T-cell (primary cell): ENCODE measurements at places on chromosomes 11 and 22.

DNA sequence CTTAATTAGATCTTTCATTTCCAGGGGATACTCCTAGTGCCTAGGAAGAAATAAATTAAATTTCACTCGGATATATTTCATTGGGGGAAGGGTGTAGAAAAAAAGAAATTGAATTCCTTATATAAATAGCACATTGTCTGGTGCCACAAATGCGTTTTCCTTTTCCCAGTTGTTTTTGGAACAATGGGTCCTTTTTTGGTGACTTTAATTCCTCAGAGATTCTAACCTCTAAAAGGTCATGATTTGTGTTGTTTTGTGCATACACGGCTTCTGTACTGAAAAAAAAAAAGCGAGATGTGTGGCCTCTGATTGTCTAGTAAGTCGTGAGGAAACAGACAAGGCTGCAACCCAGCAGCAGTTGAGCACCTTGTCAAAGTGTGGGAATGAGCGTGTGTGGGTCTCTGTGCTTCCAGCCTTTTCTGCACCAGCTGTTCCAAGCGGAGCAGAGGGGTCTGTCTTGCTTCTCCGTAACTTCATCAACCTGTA, 64.5 kb upstream of the CRTAM start:
- no peak for DNase-seq

- DNase-seq: peak; percentile 73
Observed at GRCh38 chr22:36435516-36436415, 45.7 kb downstream of the TXN2 start.

GRCh38 chr11:45182902-45183301, 36.5 kb downstream of the PRDM11 start:
- DNase-seq: no peak

GRCh38 chr11:111674941-111675340, 72.7 kb downstream of the SIK2 start:
- no peak for DNase-seq

- no peak for DNase-seq
Observed at GRCh38 chr22:44815099-44816070, 63.0 kb downstream of the ARHGAP8 start.

GRCh38 chr11:108934289-108934688, 269.4 kb downstream of the DDX10 start:
- no peak for DNase-seq

GRCh38 chr11:75325713-75326438, 25.6 kb downstream of the ARRB1 start:
- no peak for DNase-seq

- DNase-seq: no peak
Observed at GRCh38 chr11:73347067-73347466, 29.1 kb upstream of the RELT start.

DNA sequence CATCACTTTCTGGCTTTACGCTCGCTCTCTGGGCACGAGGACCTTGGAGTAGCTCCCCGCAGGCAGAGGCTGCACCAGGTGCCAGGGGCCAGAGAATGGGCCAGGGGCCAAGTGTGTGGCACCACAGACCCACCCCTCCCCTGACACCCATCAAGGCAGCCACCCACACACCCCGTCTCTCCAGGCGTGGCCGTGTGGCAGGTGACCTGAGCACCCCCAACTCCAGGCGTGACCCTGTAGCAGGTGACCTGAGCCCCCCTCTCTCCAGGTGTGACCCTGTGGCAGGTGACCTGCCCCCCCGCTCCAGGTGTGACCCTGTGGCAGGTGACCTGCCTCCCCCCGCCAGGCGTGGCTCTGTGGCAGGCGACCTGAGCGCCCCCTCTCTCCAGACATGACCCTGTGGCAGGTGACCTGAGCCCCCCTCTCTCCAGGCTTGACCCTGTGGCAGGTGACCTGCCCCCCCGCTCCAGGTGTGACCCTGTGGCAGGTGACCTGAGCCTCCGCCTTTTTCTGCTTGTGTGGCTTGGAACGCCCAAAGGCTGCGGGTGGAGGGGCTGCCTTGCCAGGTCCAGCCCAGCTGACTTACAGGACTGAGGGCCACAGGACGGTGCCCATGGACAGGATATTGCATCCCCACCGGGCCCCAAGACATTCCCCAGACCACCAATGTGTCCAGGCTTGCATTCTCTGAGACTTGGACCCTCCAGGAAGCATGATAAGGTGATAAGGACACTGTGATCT, 667.2 kb downstream of the BRD1 start:
- no peak for DNase-seq

- no peak for DNase-seq
Observed at GRCh38 chr11:32830413-32830738, 649 bp downstream of the PRRG4 start.

DNA sequence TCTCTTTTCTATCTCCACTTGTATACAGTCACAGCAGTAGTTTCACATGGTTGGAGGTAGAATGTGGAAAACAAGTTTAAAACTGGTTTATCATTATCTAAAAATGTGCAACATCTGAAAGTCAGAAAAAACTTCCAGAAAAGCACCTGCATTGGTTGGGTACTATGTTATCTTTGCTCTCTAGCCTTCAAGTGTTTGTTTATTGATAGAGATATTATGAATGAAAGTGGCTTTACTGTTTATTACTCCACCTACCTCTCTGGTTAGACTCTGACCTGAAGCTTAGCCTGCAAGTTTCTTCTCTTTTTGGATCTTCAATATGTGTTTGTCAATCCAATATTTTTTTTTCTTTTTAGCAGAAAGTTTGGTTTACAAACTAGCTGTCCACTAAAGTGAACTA, 2161.4 kb upstream of the RAG2 start:
- DNase-seq: no peak

GRCh38 chr11:122139595-122139866, 23.5 kb upstream of the BLID start:
- DNase-seq: no peak

GRCh38 chr22:50686794-50687193, 14.2 kb downstream of the SHANK3 start:
- DNase-seq: no peak

- peak; percentile 39 for DNase-seq
Observed at GRCh38 chr22:21642584-21643448, 714 bp downstream of the SDF2L1 start.

DNA sequence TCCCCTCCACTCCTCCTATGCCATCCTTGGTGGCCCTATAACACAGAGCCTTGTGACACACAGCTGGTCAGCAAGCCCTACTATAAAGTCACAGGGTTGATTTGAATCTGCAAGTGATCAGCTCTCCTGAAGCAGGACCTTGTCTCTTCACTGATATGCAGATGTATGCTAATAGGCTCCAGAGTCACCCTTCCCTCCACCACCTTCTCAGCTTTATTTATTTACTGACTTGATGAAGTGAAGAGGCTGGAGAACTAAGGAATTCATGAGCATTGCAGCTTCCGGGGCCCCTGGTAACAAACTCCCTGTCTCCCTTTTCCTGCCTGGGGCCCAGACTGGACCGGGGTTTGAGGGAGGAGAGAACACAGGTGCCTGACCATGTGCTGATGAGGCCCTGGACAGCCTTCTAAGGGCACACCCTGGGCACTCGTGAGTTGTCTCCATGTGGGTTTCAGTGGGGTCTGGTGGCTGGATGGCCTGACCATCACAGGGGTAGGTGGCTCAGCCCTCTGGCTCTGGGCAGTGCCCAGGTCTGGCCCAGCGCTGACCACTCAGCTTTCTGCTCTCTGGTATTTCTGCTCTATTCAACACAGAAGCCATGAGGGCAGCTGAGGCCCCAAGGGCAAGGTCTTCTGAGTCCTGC, 307.5 kb downstream of the NTM start:
- DNase-seq: no peak

GRCh38 chr22:19062139-19062942, 59.9 kb downstream of the DGCR2 start:
- DNase-seq: no peak

GRCh38 chr22:36862251-36863242, 1.7 kb downstream of the NCF4 start:
- no peak for DNase-seq

DNA sequence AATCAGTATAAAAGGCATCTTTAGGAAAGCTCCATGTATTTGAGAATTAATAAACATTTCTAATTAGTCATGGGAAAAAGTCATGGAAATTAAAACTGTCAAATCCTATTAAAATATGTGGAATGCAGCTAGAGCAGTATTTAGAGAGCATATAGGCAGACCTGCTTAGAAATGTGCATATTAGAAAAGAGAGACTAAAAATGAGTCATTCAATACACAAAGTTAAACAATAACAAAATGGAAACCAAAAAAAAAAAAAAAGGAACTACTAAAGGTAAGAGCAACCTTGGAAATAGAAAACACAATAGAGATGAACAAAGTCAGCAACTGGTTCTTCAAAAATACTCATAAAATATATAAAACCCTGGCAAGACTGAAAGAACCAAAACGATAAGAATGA, 59.7 kb upstream of the RASSF10 start:
- DNase-seq: no peak

GRCh38 chr11:33445761-33446161, 188.6 kb downstream of the HIPK3 start:
- DNase-seq: no peak

- no peak for DNase-seq
Observed at GRCh38 chr11:130299978-130300377, 14.7 kb downstream of the ZBTB44 start.

GRCh38 chr11:116386118-116386699, 386.6 kb downstream of the BUD13 start:
- no peak for DNase-seq

- no peak for DNase-seq
Observed at GRCh38 chr11:7635137-7635536, 38.2 kb downstream of the CYB5R2 start.

- DNase-seq: no peak
Observed at GRCh38 chr11:1768141-1768469, 4.4 kb upstream of the CTSD start.

DNA sequence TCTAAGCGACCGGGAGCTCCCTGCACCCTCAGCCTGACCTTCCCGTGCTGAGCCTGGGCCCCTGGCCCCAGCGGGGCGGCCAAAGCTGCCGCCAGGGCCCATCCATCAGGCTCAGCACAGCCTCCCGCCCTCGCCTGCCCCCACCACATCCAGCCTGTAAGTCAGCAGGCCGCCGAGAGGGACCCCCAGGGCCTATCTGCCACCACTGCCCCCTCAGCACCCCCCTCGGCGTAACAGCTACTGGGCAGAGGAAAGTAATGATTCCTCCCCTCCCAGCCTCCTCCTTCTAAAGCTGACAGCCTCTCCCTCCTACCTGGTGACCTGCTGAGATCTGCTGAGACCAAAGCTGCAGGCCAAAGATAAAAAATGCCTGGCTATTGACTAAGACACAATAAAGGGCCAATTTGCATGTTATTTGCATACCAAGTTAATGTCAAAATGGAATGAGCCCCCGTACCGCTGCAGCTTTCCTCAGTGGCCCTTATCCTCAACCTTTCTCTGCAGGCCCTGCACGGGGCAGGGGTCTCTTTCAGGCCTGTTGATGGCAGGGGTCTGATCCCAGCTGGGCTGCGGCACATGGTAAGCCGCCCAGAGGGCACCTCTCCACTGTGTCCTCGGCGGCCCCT, 51.6 kb downstream of the RPUSD4 start:
- DNase-seq: no peak

GRCh38 chr11:108223348-108224149, 682 bp downstream of the ATM start:
- peak; percentile 47 for DNase-seq

GRCh38 chr22:25085930-25086901, 113.4 kb upstream of the CRYBB3 start:
- no peak for DNase-seq

DNA sequence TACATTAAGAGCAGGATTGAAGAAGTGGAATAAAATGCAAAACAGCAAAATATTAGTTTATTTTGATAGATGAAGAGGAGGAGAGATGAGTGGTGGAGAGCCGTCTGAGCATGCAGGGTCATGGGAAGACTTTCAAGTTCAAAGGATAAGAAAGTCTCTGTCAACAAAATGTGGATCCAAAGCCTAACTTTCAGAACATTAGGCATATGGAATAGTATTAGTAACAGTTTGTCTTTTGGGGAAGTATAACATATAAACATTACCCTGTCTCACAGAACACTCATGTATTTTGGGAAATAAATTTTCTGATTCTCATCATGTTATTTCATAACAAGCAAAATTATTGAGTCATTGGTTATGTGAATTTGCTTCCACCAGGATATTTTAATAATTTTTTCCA, 104.3 kb upstream of the CEP126 start:
- DNase-seq: no peak

DNA sequence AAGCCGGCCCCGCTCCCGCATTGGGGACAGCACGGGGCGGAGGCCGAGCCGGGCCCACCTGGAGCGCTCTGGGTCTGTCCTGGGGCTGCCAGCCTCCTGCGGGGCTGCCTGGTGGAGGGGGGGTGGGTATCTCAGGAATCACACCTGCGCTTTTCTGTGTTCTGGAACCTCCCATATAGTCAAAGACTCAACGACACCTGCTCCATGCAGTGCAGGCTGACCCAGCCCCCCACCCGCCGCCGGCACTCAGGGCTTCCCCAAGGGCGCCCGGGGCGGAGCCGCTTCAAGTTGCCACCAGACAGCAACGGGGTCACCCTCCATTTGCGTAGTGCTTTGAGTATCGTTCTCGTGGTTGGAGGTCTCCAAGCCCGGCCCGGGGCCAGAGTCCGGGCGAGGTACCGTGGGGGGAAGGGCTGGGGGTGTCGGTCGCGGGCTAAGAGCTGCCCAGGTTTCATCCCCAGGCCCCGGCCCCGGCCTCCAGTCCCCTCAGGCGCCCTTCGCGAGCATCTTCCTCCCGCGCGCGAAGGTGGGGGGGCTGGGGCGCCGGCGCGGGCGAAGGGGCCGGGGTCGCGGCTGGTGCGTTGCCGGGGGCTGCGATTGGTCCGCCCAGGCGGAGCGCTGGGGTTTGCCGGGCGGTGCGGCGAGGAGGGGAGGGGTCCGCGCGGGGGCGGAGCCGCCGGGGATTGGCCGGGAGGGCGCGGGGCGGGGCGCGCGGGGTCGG, 6.6 kb downstream of the TSPAN4 start:
- no peak for DNase-seq

- DNase-seq: no peak
Observed at GRCh38 chr22:38106814-38107578, 3.5 kb downstream of the BAIAP2L2 start.

- no peak for DNase-seq
Observed at GRCh38 chr22:36360011-36360410, 27.8 kb downstream of the MYH9 start.

DNA sequence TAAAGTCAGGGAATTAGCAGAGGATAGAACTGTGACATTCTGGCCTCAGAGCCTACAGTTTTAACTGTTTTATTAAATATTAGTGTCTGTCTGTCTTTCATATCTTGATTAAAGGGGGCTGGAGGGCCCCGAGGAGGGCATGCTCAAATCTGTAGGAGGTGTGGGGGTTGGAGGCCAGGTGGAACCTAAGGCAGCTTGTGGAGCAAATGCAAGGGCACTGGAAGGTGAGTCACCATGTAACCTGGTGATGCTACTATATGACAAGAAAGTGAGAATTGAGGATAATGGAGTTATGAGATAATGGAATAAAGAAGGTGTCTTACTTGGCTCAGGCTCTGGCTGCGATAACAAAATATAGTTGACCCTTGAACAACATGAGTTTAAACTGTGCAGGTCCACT, 27.3 kb upstream of the TMEM86A start:
- DNase-seq: no peak

- DNase-seq: no peak
Observed at GRCh38 chr11:105073456-105074165, 28.5 kb upstream of the CARD16 start.

- DNase-seq: no peak
Observed at GRCh38 chr11:116217006-116217405, 555.8 kb downstream of the BUD13 start.
